ENCODE measurements at places on chromosomes 1 and 21.

DNA sequence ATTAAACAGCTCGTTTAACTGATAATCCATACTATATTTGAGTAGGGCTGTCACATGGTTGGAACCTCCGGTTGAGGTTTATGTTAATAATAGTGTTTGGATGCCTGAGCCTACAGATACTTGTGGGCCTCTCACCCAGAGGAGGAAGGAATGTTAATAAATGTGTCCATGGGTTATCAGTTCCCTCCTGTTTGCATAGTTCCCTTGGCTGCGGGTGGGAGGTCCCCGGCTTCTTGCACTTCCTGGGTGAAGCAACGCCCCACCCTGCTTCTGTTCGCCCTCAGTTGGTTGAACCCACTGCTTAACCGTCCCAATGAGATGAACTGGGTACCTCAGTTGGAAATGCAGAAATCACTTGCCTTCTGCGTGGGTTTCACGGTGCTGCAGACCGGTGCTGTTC is 23.6 kb upstream of the GBP1 start:
- DNase-seq: no peak

DNA sequence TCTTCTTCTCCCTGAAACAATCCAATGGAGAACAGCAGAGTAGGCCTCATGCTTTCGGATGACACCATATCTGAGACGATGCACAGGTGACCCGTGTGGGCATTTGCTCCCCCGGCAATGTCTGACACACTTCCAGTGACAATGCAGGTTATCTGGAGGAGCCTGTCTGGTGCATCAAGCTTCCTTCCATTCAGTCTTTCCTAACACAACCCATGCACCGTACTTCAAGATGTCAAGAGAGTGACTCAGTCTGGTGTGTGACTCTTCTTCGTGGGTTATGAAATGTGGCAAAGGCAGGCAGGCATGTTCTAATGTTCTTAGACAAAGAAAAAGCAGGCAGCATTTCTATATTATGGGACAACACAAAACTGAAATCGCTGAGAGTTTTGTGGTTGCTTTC is 159.1 kb downstream of the EDEM3 start:
- DNase-seq: no peak

GRCh38 chr1:201468844-201469644 is at the start of gene PHLDA3:
PHLDA3 (minus strand) TSS chr1:201469188; CDS start chr1:201468786, 402 bp downstream.
- DNase-seq: peak; percentile 33

GRCh38 chr1:63486629-63487028 is 36.4 kb downstream of the ITGB3BP start:
- no peak for DNase-seq

DNA sequence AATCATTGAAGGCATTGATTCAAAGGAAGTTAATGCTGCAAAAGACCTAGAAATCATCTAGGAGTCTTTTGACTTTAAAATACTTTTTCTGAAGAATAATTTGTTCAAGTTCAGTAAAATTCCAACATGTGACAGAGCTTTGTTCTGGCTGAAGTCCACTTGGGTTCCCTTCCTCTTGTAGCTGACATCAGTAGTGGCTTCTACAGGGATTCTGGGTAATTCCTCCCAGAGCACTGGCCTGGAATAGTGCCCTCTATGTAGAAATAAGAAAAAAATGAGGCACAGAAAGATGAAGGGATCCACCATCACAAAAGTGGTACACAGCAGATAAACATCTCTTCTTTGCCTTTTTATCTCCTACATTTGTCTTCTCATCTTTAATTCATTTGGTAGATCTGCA is 548.1 kb downstream of the LTN1 start:
- DNase-seq: no peak

DNA sequence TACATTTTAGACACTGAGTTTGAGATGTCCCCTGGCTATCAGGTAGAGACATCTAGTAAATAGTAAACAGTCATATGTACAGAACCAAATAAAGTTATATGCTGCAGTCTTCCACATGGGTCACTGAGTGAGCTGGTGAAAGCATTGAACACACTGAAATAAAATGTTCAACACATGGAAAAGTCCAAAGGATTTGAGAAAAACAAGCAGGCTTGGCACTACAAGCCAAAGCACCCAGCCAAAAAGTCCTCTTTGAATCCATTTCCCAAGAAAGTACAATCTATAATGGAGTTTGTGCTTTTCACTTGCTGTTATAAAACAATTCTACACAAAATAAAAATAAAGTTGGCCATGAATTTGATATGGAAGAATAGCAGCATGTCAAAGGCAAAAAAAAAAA is 135.4 kb downstream of the NR5A2 start:
- DNase-seq: no peak

DNA sequence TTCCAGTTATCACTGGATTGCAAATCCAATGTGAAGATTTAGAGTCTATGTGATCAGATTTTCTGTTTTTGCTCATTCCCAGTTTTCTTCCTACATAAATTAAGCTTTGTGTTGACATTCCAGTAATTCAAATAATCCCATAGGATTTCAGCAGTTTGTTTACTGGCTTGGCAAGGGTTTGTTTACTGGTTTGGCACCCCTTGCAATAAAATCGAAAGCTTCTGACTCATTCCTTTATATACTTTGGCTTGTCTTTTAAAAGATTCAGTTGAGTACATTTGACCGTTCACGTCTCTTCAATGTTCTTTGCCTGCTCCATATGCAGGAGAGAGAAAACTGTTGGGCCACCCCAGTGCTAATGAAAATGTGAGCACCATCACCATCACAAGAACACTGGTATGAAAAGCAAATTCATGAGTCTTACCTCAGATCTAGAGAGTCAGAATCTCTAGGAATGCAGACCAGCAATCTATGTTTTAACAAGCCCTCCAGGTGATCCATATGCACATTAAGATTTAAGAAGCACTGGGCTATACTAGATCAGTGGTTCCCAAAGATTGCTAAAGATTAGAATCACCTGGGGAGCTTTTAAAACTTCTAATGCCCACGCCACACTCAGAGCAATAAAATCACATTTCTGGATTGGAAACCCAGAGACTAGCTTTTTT is 32.8 kb downstream of the ZC3H11B start:
- no peak for DNase-seq

DNA sequence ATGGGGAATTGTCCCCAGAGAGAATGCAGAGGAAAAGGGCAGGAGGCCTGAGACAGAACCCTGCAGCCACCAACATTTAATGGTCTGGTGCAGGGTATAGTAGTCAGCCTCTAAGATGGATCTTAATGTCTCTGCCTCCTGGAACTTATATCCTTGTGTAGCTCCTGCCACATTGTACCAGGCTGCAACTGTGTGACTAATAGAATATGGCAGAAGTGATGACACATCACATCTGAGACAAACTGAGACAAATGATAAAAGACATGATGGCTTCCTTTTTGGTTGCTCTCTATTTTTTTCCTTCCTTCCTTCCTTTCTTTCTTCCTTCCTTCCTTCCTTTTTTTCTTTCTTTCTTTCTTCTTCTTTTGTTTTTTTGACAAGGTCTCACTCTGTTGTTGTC is 37.1 kb upstream of the CYP4B1 start:
- DNase-seq: no peak

- no peak for DNase-seq
Measured at GRCh38 chr1:60697204-60697994, 385.0 kb upstream of the NFIA start.

GRCh38 chr1:147252540-147252939 is 10.1 kb downstream of the CHD1L start:
- no peak for DNase-seq

DNA sequence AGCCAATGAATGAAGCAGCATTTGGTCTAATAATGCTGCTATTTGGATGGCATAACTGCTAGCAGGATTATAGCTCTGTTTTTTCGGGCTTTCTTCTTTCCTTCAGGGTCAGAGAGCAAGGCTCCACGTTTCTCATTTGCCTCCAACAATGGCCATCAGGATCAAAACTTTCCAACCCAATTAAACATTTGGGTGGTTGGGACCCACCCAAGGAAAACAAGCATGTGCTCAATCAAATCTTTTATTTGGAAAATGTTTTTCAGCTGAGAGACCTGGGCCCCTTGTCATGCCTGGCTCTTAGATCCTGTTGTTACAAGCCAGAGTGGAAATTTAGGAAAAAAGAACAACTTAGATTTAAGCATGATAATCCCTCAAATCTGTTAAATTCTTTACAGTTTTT is 373.1 kb upstream of the USP24 start:
- DNase-seq: no peak

DNA sequence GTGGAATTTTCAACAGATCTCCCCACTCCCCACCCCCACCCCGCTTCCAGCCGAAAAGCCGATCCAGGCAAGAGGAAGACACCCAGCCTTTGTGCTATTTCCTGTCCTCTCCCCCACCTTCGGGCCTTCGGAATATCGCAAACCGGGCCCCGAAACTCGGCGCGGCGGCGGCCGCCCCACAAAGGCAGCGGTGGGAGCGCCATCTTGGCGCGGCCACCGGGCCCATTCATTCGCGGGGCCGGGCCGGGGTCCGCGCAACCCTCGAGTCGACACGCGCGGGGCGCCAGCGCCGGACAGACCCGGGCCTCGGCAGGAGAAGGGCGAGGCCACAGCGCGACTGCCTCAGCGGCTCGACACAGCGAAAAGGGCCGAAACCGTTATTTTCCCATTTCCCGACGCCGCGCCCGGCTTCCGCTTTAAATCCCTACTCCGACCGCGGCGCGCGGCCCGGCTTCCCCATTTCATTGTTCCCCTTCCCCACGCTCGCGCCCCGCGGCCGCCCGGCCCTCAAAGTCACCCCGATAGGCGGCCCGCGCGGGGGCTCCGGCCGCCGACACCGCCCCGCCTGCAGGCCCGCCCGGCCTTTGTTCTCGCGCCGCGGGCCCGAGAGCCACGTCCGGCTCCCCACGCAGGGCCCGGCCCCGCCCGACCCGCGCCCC is 911 bp downstream of the GNB1 start:
- DNase-seq: peak; percentile 36

DNA sequence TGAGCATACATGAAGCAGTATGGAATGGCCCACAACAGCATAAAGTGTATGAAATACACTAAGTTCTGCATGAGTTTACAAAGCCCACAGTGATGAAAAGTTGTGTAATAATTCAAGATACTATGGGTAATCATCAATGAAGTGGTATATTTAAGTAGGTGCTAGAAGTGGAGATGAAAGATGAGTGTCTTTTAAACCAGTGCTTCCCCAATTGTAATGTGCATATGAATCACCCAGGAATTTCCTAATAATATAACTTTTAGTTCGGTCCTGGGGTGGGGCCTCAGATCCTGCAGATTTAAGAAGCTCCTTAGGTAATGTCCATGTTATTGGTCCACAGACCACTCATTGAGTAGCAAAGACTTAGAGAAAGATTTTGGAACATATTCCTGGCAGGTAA is 184.9 kb downstream of the DUSP10 start:
- DNase-seq: no peak

DNA sequence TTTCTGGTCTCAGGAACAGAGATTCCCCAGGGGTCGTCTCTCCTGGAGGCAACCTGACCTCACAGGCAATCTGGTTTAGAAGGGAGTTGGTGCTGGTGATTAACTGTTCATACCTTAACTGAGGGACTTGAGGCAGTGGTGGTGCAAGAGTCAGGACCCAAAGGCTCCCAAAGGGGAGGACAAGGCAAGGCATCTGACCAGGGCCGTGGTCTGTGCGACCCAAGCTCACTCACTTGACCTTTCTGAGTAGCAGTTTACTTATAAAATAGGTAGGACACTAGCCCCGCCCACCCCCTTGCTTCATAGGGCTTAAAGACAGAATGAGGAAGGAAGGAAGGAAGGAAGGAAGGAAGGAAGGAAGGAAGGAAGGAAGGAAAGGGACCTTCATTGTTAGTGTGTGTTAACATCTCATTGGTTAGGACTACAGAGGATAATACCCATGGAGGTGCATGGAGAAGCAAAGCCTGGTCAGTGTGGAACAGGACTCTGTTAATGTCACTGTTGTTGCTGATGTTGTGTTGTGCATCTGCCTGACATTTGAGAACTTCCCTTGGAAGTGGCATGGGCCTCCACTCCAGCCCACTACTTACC is 4.6 kb upstream of the KCNA2 start:
- DNase-seq: no peak

DNA sequence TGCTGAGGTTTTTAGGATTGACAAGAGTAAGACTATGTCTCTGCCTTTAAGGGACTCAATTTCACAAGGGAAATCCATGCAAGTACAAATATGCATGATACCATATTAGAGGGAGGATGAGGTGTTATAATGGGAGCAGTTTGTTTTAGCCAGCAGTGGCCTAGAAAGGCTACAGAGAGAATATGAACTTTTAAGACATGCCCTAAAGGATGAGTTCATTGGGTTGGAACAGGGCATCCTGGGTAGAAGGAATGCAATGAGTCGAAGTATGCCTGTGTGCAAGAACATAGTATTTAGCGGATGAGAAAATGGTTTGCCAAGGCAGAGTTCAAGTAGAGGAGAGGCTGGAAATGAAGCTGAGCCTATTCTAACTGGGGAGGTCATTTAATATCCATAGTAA is 32.6 kb upstream of the LEPR start:
- no peak for DNase-seq

- no peak for DNase-seq
Measured at GRCh38 chr1:199041173-199041914, 402.5 kb downstream of the PTPRC start.

DNA sequence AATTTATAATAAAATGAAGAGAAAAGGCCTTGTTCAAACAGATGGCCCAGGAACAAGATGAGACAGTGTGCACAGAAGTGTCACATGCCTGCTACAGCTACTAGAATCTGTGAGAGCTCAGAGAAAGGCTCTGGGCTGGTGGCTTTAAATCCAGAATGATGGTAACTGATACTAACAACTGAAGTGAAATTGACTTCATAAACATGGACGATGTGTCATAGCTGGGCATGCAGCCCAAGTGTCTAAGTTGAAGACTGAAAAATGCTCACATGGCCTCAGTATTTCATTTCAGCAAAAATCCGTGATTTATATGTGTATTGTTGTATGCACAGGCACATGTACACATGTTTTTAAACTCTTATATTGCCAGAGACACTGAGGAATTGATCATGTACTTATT is 208.3 kb upstream of the RUNX1 start:
- DNase-seq: no peak

- no peak for DNase-seq
Measured at GRCh38 chr1:241627453-241628259, 12.5 kb downstream of the CHML start.

- no peak for DNase-seq
Measured at GRCh38 chr21:40680311-40680710, 166.6 kb downstream of the DSCAM start.

- DNase-seq: no peak
Measured at GRCh38 chr1:182685215-182685614, 828 bp upstream of the RGS8 start.

GRCh38 chr1:6420454-6421042 is 829 bp upstream of the HES2 start:
- DNase-seq: no peak
